ENCODE measurements at places on chromosomes 12 and 14.
A peak's percentile ranks its signal among the peaks of the same experiment; 100 is the strongest.

DNA sequence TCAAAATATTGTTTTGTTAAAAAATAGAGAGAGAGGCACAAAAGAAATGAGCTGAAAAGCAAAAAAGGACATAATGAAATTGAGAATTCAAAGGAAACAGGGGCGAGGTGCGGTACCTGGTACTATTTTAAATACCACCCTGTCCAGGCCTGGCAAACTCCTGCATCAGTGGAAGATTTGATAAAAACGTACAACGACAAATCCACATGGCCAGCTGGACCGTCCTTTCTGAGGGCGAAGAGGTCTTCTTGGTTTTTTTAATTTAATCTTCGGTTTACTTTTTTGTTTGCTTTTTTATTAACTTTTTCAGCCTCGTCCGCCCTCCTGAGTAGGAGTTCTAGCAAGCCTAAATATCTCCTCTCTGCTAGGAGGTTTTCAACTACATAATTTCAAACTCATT is 11.9 kb downstream of the BCL11B start:
- DNase-seq = no peak

- DNase-seq = no peak
Measured at GRCh38 chr14:95514131-95515079, 2.0 kb downstream of the SYNE3 start.

GRCh38 chr14:75978249-75978731 is 3.5 kb downstream of the TGFB3 start:
- peak; percentile 12 for DNase-seq

DNA sequence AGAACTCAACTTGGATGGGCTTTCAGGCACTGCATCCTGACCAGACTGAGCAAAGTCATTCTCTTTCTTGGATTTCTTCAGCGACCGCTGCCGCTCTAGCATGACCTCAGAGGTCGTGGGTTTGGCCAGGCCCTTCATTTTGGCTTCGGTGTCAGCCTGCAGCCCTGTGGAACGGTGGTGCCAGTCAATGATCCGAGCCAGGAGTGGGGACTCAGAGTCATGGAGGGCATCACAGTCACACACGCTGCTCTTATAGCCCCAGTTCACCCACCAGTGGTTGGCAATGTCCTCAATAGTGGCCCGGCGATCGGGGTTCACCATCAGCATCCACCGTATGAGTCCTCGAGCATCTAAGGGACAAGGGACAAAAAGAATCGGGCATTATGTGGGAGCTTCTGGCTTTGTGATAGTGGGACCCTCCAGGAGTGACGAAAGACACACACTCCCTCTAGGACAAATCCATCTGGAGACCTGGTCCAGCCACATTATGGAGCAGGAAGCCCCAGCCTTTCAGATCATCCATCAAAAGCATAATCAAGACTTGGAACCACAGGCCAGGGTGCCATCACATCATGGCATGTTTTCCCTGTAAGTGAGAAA is 71.0 kb downstream of the NUAK1 start:
- no peak for DNase-seq
